ENCODE measurements at places on chromosomes 3 and 15. TPM values are rescaled to one million over a fixed set of nuclear protein-coding genes. Genes with fewer than 3 reads are reported as not detected.

Gene CSPG5
- total RNA-seq, result 1.5 TPM

Gene RABL3
- 8.6 TPM for total RNA-seq

Gene FHIT
- 0.23 TPM for total RNA-seq

Gene SLC27A2
- total RNA-seq, result 0.34 TPM

Gene ERICH6
- total RNA-seq, result not detected

Gene CD200
- total RNA-seq, result 0.91 TPM

Gene CRYGS
- 0.40 TPM for total RNA-seq

Gene CKMT1A
- total RNA-seq, result 0.45 TPM

Gene GOLGA8J
- not detected for total RNA-seq

Gene PPP1R14D
- total RNA-seq, result not detected

Gene ATP13A5
- total RNA-seq, result not detected

Gene GABRR3
- not detected for total RNA-seq

Gene ANKRD63
- total RNA-seq, result 0.37 TPM

Gene CTXN2
- total RNA-seq, result not detected

Gene GADL1
- total RNA-seq, result not detected

Gene TSC22D2
- total RNA-seq, result 4.1 TPM

Gene HIGD2B
- 0.11 TPM for total RNA-seq

Gene IQCF5
- not detected for total RNA-seq

Gene MAN2C1
- total RNA-seq, result 214 TPM

Gene NR1I2
- total RNA-seq, result not detected

Gene CX3CR1
- not detected for total RNA-seq
